ENCODE measurements at places on chromosomes 12 and 14. TPM values are rescaled to one million over a fixed set of nuclear protein-coding genes. Genes with fewer than 3 reads are reported as not detected.

Gene CMAS
- total RNA-seq, result 34.0 TPM

Gene FSCB
- not detected for total RNA-seq

Gene GLT1D1
- not detected for total RNA-seq

Gene PTGER2
- total RNA-seq, result not detected

Gene TAS2R43
- total RNA-seq, result 0.90 TPM

Gene OR6J1
- total RNA-seq, result not detected

Gene KRT77
- not detected for total RNA-seq

Gene STAT6
- 116 TPM for total RNA-seq

Gene IGF1
- not detected for total RNA-seq

DNA sequence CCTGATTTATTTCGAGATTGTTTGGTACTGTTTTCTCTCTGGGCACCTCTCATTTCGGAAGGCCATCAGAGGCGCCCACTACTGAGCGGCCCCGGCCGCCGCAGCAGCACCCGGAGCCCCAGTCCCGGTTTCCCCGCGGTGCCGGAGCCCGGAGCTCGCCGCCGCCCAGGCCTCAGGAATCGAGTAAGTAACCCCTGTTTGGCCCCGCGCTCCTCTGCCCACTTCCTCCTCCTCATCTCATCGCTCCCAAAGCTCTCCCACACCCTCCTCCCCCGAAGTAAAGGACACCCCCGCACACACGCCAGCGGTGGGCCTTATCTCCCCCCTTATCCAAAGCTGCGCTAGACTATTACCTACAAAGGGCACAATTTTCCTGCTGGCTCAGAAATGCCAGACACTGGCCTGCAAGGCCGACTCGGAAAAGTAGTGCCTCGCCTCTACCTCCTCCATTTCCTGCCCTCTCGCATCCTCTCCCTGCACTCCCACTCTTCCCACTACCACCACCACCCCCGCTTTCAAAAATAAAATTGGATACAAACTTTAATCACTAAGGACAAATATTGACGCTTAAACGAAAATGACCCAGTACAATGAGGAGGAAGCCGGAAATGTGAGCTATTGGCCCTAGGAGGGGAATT is 637 bp upstream of the FOXG1 start:
- DNase-seq, result no peak

GRCh38 chr12:115481141-115481540 is 796.4 kb downstream of the MED13L start:
- no peak for DNase-seq

GRCh38 chr12:13857750-13858149 is 123.7 kb downstream of the GRIN2B start:
- no peak for DNase-seq

DNA sequence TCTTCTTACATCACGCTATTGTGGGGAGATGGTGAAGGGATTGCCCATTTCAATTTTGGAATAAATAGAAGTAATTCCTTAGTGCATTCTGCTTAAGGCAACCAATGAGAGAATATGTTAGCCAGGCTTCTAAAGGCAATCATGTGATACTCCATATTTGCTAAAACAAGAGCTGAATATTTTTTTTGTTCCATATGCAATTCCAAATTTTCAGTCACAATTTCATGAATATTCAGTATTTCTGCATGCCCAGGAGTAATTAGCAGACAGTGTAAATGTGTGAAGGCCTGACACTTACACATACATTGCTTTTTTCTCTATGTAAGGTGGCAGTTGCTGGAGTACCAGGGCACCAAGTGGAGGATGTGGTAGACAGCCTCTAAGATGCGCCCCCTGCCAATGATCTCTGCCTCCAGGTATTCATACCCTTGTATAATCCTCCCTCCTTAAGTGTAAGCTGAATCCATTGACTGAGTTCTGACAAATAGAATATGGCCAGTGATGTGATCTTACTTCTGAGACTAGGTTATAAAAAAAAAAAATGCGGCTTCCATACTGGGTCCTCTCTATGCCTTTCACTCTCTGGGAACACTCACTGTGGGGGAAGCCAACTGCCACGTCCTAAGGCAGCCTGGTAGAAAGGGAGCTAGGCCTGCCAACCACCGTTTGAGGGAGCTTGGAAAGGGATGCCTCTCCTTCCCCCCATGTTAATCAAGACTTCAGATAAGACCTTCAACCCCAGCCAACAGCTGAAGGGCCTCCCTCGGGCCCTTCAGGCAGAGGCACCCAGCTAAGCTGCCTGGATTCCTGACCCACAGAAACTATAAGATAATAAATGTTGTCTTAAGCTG is 62.7 kb upstream of the PTGR2 start:
- DNase-seq, result peak; percentile 40

- DNase-seq, result no peak
Measured at GRCh38 chr14:73250781-73251500, 13.6 kb downstream of the PAPLN start.

GRCh38 chr12:79618848-79619404 is 71.8 kb downstream of the PAWR start:
- DNase-seq, result no peak

- DNase-seq, result no peak
Measured at GRCh38 chr14:103057372-103058163, at the start of gene CDC42BPB. Gene CDC42BPB (minus strand): TSS chr14:103057549. CDS start chr14:103057173, 376 bp downstream.

GRCh38 chr12:106130474-106131113 is 8.2 kb downstream of the NUAK1 start:
- DNase-seq, result no peak

DNA sequence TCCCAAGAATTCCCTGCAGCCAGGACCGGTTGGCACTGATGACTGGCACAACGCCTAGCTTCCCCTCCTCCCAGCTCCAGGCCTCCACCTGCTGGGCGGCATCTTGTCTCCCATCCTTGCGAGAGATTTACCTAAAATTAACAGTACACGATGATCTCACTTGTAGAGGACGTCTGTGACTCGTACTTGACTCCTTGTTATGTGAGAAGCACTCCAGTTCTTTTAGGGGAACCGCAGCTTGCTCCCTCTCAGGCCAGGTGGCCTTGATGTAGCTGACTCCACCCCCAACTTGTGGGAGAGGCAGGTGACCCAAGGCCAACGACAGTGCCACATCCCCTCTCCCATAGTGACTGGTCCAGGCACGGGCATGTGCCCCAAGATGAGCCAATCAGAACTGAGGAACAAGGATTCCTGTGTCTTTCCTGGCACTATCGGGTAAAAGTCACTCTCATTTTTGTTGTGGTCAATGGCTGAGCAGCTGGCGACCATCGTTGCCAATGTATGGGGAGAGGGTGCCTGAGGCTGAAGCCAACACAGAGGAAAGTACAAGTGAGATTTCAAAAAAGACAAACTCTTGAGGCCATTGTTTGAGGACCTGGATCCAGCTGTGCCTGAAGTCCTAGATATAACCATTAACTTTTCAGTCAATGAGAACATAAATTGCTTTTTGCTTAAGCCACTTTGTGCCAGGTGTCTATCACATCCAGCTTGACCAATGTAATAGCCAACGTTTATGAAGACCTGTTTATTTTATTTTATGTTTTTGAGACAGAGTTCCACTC is 208.7 kb downstream of the RBM19 start:
- no peak for DNase-seq
